Activated CD4-positive, alpha-beta T cell treated with anti-CD3 and anti-CD28 coated beads for 36 hours (primary cell): ENCODE measurements at places on chromosomes 7 and 10. TPM values are rescaled to one million over a fixed set of nuclear protein-coding genes. Genes with fewer than 3 reads are reported as not detected.
A peak's percentile ranks its signal among the peaks of the same experiment; 100 is the strongest.

TMEM178B gene
- total RNA-seq = 0.23 TPM

- no peaks in the 10 kb centered on the region for H3K36me3 ChIP-seq
- no peak overlapping the region for H3K27ac ChIP-seq
- H3K4me3 ChIP-seq = no peak overlapping the region
- H3K27me3 ChIP-seq = peaks cover 5% of the 10 kb centered on the region
- DNase-seq = no peak
These were observed 24.9 kb downstream of the STEAP4 start for GRCh38 chr7:88281749-88282148.

DNA sequence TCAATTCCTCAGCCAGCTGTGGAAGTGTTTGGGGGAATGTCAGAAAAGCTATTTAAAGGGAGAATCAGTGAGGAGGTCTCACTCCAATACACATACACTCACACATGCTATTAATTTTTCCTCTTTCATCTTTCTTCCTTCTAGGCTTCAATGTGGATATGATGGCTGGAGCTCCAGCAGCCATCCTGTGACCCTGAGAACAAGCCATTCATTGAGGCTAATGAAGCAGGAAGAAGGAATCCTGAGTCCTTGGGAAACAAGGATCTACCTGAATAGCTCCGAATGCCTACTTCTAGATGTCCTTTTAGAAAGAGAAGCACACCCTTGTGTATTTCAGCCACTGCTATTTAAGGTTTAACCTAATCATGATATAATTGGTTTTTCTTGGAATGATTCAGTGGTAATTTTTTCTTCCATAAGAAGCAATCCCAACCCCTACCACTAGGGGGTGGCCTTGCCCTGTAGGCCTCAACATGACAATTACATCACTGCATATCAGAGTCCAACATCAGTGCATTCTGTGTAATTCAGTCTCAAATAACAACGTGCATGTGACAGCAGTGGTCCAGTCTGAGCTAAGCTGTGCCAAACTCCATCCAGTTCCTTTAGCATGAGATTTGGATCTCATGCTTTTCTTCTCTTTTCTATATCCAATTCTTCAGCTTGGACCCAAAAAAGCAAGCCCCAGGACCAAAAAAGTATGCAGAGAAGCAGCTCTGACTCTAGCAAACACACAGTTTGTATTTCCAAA lies 85.3 kb upstream of the ANKRD1 start:
- H3K4me3 ChIP-seq = no peak overlapping the region
- H3K27me3 ChIP-seq = peaks cover 3% of the 10 kb centered on the region
- H3K4me1 ChIP-seq = peaks cover 32% of the 10 kb centered on the region
- no peak overlapping the region for H3K27ac ChIP-seq
- DNase-seq = peak; percentile 76

PNLIP gene
- not detected for total RNA-seq

TAF6 gene
- total RNA-seq = 54.3 TPM

GRCh38 chr7:139743967-139744767 lies 33.6 kb downstream of the HIPK2 start:
- no peak for DNase-seq
- H3K27ac ChIP-seq = no peak overlapping the region
- peaks cover 36% of the 10 kb centered on the region for H3K4me1 ChIP-seq
- no peaks in the 10 kb centered on the region for H3K27me3 ChIP-seq

- H3K36me3 ChIP-seq = no peaks in the 10 kb centered on the region
- H3K27ac ChIP-seq = no peak overlapping the region
- H3K27me3 ChIP-seq = no peaks in the 10 kb centered on the region
- no peaks in the 10 kb centered on the region for H3K4me1 ChIP-seq
These were observed 404.1 kb downstream of the PAXIP1 start for GRCh38 chr7:154598864-154599263.

DNA sequence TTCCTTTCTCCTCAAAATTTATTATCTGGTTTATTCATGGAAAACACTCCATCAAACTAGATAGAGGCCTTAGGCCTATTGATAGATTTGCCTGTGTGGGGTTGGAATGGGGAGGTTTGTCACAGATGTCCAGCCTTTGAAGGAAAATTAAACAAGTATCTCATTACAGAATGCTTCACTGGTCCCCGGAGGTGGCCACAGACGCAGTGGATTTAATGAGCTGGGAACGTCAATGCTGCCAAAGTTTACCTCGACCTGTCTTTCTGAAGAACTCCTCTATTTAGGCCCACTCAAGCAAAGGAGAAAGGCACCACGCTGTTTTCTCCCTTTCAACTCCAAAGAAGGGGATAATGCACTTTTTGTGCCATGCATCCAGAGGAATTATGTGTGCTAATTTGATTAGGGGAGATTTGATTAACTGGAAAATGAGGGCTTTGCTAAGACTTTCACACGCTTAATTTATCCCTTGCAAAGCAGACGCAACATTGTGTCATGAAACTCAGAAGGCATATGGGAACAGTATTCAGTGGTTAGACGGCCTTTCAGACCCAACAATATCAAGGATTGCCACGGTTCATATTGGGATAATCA lies 558.8 kb upstream of the GALNT17 start:
- DNase-seq = no peak
- H3K27me3 ChIP-seq = no peaks in the 10 kb centered on the region
- no peaks in the 10 kb centered on the region for H3K4me1 ChIP-seq
- H3K4me3 ChIP-seq = no peak overlapping the region
- H3K27ac ChIP-seq = no peak overlapping the region

- no peak within 1 kb of the TSS for H3K4me3 ChIP-seq
- no peak within 1 kb of the TSS for H3K27ac ChIP-seq
- no peaks in the 10 kb centered on the region for H3K4me1 ChIP-seq
- H3K36me3 ChIP-seq = no peaks in the 10 kb centered on the region
- DNase-seq = no peak
These were observed at the start of gene CPA5 for GRCh38 chr7:130344271-130344866. CPA5 (plus strand) TSS chr7:130344816; CDS start chr7:130346486, 1,670 bp downstream.

HSPA12A gene
- total RNA-seq = 0.41 TPM

- DNase-seq = no peak
- no peaks in the 10 kb centered on the region for H3K27me3 ChIP-seq
- H3K4me1 ChIP-seq = no peaks in the 10 kb centered on the region
- H3K4me3 ChIP-seq = no peak overlapping the region
- no peak overlapping the region for H3K27ac ChIP-seq
These were observed 229.7 kb downstream of the TSPAN12 start for GRCh38 chr7:120628251-120628650.

GRCh38 chr7:152489044-152489443 lies 53.2 kb upstream of the KMT2C start:
- no peaks in the 10 kb centered on the region for H3K4me1 ChIP-seq
- H3K36me3 ChIP-seq = no peaks in the 10 kb centered on the region
- H3K4me3 ChIP-seq = no peak overlapping the region
- DNase-seq = no peak
- H3K27ac ChIP-seq = no peak overlapping the region

- no peaks in the 10 kb centered on the region for H3K27me3 ChIP-seq
- no peak for DNase-seq
- peaks cover 3% of the 10 kb centered on the region for H3K36me3 ChIP-seq
- H3K4me1 ChIP-seq = no peaks in the 10 kb centered on the region
These were observed 100.2 kb downstream of the MMRN2 start for GRCh38 chr10:86857128-86857721.

ZCWPW1 gene
- total RNA-seq = 3.4 TPM

DNA sequence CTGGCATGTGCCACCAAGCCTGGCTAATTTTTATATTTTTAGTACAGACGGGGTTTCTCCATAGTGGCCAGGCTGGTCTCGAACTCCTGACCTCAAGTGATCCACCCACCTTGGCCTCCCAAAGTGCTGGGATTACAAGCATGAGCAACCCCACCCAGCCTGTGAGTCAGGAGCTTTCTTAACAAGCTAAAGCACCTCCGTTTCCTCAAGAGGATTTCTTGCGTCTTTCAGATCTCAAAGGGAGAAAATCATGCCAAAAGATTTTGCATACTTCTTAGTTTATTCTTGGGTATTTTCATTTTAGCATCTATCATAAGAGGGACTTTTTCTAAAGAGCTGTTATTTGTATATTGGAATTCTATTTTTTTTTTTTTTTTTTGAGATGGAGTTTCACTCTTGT lies 47.9 kb upstream of the FOXK1 start:
- H3K27ac ChIP-seq = no peak overlapping the region
- DNase-seq = no peak
- no peaks in the 10 kb centered on the region for H3K27me3 ChIP-seq
- peaks cover 4% of the 10 kb centered on the region for H3K4me1 ChIP-seq
- no peaks in the 10 kb centered on the region for H3K36me3 ChIP-seq
- H3K4me3 ChIP-seq = no peak overlapping the region

DNA sequence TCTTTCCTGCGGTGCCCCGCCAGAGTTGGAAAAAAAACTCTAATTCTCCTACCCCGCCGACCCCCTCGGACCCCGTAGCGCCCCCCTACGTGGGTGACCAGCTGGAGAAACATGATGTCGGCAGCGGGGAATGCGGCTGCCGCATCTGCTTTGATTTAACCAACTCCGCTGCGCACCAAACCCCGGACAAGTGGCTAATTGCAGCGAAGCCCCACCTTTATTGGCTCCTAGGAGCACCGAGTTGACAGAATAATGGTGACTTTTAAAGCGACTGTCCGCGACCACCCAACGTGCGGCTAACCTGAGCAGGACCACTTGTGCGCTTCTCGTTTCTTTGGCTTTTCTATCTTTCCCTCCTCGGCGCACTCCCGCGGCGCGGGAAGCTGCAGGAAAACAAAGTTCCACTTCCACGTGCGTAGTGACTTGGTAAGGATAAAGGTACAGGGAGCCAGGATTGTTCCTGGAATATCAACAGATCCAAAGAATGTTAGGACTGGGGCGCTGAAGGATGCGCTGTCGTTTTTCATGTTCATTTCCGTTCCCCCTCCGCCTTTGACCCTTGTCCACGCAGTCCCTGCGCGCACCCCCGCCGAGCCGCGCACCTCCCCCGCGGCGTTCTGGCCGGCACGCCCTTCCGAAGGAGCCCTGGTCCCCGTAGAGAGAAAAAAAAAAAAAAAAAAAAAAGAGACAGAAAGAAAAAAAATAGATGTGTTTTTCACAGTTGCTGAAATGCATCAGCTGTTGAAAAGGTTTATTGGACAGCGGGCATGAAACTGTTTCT lies 1.4 kb downstream of the WNT16 start:
- DNase-seq = peak; percentile 14
- H3K36me3 ChIP-seq = no peaks in the 10 kb centered on the region

DBF4 gene
- total RNA-seq = 68.6 TPM

DNAH11 gene
- total RNA-seq = 4.2 TPM

PANK1 gene
- total RNA-seq = 4.0 TPM

DNA sequence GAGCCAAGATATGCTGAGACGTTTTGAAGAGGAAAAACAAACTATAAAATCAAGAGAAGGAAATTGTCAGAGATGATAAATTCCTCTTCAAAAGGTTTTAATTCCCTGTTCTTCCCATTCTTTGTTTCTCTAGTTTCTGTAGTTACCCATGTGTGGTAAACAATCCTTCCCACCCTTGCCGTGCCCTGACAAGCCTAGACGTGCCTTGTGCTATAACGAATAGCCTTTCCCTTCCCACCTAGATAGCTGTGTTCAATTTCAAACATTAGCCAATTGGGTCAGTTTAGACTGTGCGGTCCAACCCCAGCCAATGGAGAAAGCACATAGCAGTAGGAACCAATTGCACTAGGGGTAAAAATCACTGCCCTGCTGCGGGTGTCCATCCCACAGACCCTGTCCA lies 138.1 kb downstream of the RALA start:
- peaks cover 3% of the 10 kb centered on the region for H3K36me3 ChIP-seq
- H3K4me1 ChIP-seq = peaks cover 3% of the 10 kb centered on the region
- no peak overlapping the region for H3K27ac ChIP-seq
- DNase-seq = no peak

- H3K36me3 ChIP-seq = no peaks in the 10 kb centered on the region
- no peak overlapping the region for H3K27ac ChIP-seq
- H3K27me3 ChIP-seq = peaks cover 8% of the 10 kb centered on the region
- H3K4me3 ChIP-seq = no peak overlapping the region
- no peaks in the 10 kb centered on the region for H3K4me1 ChIP-seq
These were observed 32.6 kb upstream of the HABP2 start for GRCh38 chr10:113520261-113520660.

DNA sequence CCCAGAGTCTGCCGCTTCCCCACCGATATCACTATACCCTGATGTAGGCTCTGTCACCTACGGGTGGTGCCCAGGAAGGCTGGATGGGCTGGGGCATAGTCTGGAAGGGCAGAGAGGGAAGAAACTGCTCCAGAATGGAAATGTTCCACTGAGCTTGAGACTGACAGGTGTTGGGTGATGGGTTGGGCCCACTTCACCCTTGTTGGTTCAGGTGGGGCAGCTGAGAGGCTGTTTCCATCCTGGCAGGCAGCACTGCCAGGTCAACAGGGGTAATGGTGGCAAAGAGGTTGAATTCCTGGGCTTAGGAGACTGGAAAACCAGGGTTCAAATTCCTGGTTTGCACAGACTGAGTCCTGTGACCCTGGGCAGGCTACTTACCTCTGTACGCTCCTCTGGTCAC lies 28.5 kb upstream of the FRAT2 start:
- DNase-seq = no peak
- no peak overlapping the region for H3K27ac ChIP-seq
- H3K36me3 ChIP-seq = peaks cover 32% of the 10 kb centered on the region
- H3K4me3 ChIP-seq = no peak overlapping the region
- no peaks in the 10 kb centered on the region for H3K4me1 ChIP-seq
- no peaks in the 10 kb centered on the region for H3K27me3 ChIP-seq

XRCC2 gene
- 23.6 TPM for total RNA-seq

EIF3B gene
- total RNA-seq = 185 TPM

- H3K36me3 ChIP-seq = peaks cover 4% of the 10 kb centered on the region
- no peak overlapping the region for H3K27ac ChIP-seq
- H3K4me3 ChIP-seq = no peak overlapping the region
- no peak for DNase-seq
- no peaks in the 10 kb centered on the region for H3K27me3 ChIP-seq
These were observed 51.0 kb upstream of the TRIM8 start for GRCh38 chr10:102593074-102593803.

GRCh38 chr7:74179935-74180604 lies 5.9 kb downstream of the EIF4H start:
- no peak for DNase-seq
- H3K27me3 ChIP-seq = no peaks in the 10 kb centered on the region
- peaks cover 90% of the 10 kb centered on the region for H3K4me1 ChIP-seq
- H3K36me3 ChIP-seq = peaks cover 72% of the 10 kb centered on the region
- H3K27ac ChIP-seq = peak overlapping the region; percentile 95

SPDYE1 gene
- not detected for total RNA-seq

LAMB4 gene
- not detected for total RNA-seq

DNA sequence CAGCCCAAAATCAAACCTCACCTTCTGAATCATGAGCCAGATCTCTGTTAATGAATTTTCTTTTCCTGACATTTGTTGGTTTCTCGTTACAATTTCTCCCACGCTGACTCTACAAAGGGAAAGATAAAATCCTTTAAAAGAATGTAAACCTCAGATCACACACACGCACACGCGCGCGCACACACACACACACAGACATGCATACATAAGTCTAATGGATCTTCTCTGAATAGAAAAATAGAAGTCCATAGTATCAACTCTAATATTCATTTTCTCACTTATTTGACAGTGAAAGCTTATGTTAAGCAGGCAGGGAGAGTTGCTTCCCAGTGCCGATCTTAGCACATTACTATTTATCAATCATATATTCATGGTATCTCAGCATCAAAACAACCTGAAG lies 1.4 kb downstream of the ETV1 start:
- no peak for DNase-seq
- H3K27ac ChIP-seq = no peak overlapping the region
- no peaks in the 10 kb centered on the region for H3K36me3 ChIP-seq
- no peak overlapping the region for H3K4me3 ChIP-seq
- no peaks in the 10 kb centered on the region for H3K27me3 ChIP-seq
